Esophagus muscularis mucosa (tissue), 4 donors: ENCODE measurements at places on chromosomes 13 and 19. TPM values are rescaled to one million over a fixed set of nuclear protein-coding genes. Genes with fewer than 3 reads are reported as not detected.

Gene TEX26
- total RNA-seq, result 0.69 TPM

- DNase-seq, result no peak
These were observed 34.5 kb downstream of the TSC22D1 start for GRCh38 chr13:44541601-44542000.

GRCh38 chr19:15869109-15869555 lies 28.7 kb downstream of the CYP4F2 start:
- no peak for DNase-seq

DNA sequence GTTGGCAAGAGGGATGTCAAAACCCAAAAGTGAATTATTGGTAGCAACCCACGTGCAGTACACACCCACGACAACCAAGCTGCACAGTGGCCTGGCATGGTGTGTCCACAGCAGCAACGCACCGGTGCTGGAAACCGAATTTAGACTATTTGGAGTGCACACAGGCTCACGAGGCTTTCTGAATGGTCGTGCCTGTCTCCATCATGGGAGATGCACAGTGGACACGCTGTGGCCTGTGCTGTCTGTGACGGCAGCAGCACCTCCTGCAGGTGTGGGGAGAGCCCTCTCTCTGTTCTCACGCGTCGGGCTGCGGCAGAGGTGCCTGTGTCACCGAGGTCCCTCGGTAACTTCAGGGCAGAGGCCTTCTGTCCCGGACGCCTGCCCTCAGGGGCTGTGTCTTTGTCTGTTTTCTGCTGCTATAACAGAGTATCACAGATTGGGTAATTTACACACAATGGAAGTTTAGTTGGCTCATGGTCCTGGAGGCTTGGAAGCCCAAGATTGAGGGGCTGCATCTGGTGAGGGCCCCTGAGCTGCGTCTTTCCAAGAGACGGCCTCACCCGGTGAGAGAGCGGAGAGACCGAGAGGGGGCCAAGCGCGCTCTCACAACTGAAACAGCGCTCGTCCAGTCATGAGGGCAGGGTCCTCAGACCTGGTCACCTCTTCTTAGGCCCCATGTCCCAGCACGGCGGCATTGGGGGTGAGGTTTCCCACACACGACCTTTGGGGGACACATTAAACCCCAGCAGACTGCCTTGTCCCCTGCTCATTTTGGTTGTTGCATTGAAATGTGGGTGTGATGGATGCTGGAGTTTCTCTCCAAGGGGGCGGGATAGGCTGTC lies 9.1 kb upstream of the MCF2L start:
- DNase-seq, result no peak

Gene BCAM
- 32.4 TPM for total RNA-seq

Gene TTC9B
- total RNA-seq, result not detected
